HEK293T (cell line): ENCODE measurements at places on chromosomes 3 and 15.

GRCh38 chr3:10421996-10422395 lies 83.4 kb downstream of the ATP2B2 start:
- DNase-seq: no peak

DNA sequence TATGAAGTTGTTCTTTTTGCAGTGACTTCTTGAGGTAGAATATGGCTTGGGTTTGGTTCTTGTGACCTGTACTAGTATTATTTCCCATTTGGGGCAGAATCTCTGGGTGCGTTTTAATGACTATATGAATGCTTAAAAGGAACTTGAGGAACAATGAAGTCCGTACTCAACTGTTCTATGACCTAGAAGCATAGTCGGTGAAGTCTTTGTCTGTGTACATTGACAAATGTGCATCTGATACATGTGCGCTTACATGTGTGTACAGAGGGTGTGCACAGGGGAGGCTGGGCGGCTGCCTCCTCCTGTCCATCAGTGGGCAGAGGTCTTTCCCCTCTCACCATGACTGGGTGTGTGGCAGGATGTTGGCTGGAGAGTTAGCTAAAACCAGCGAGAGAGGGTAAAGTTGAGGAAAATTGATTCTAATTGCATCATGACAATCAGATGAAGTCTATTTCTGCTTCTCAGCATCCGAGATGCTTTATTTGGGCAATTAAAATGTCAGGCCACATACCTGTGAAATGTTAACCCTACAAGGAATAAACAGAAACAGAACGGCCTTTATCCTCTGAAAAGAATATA lies 1.0 kb upstream of the NR2F2 start:
- DNase-seq: no peak

DNA sequence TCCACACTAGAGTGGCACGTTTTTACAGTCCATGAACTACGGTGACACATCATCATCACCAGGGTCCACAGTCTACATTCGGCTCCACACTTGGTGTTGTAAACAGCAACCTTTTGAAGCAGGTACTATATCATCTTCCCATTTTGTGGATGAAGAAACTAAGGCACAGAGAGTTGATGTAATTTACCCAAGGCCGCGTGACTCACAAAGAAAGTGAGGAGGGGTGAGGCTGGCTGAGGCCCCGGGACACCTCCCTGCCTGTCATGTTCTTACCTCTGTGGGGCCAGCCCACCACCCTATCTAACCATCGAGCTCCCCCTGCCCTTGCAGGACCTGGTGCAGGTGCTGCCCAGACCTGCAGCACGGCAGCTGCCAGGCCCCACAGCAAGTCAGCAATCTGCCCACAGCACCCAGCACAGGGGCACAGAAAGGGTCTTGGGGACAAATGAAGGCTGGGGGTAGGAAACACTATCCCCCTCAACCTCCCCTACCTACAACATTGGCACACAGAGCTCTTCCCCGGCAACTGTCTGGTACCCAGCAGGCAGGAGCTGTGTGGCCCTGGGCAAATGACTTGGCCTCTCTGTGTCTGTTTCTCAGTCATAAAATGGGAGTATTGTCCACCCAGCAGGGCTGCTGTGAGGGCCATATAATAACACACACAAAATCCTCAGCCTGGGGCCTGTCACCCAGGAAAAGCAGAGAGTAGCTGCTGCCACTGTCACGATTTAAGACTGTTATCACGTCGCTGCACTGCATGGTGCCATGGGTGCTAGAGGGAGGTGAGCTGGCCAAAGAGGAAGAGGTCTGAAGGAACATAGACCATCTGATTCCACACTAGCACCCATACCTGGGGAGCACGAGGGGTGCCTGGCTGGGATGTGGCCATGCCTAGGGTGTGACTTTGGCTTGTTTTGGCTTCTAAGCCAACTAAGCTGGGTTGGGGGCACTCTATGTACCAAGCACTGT lies 115.1 kb downstream of the IQSEC1 start:
- DNase-seq: no peak

- no peak for DNase-seq
Observed at GRCh38 chr3:185866555-185866954, 41.7 kb upstream of the IGF2BP2 start.

GRCh38 chr15:84616235-84616634 lies 15.4 kb downstream of the ZSCAN2 start:
- no peak for DNase-seq

DNA sequence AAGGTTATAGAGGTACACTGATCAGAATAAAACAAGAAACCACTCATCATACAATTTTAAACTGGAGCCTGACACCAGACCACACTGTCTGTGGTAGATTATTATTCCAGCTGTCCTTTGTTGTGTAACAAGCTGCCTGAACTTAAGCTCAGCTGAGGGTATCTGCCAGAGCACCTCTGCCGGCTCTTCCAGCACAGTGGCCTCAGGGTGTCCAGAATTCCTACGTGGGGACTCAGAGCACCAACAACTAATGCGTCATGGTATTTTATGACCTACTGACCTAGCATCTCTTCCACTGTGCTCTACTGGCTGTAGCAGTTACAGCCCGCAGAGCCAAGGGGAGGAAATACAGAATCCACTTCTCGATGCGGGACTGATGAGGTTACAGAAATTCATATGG lies 15.6 kb upstream of the RAF1 start:
- no peak for DNase-seq
